ENCODE measurements at places on chromosomes 3 and 15.

DNA sequence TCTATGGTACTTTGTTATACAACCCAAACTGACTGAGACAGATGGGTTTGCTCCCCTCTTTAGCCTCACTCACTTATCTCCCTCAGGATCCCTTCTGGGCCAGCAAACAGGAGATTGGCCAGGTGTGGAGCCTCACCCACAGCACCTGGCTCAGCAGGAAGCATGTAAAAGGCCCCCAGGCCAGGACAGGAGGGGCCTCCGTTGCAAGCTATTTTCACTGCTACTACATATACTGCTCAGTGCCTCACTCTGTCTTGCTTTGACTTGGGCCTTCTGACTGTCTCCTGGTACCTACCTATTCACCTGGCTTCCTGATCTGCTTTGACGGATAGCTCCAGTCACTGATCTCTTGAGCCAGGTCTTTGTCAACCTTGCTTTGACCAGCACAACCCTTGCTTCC, 20.4 kb upstream of the TPM1 start:
- DNase-seq: no peak

DNA sequence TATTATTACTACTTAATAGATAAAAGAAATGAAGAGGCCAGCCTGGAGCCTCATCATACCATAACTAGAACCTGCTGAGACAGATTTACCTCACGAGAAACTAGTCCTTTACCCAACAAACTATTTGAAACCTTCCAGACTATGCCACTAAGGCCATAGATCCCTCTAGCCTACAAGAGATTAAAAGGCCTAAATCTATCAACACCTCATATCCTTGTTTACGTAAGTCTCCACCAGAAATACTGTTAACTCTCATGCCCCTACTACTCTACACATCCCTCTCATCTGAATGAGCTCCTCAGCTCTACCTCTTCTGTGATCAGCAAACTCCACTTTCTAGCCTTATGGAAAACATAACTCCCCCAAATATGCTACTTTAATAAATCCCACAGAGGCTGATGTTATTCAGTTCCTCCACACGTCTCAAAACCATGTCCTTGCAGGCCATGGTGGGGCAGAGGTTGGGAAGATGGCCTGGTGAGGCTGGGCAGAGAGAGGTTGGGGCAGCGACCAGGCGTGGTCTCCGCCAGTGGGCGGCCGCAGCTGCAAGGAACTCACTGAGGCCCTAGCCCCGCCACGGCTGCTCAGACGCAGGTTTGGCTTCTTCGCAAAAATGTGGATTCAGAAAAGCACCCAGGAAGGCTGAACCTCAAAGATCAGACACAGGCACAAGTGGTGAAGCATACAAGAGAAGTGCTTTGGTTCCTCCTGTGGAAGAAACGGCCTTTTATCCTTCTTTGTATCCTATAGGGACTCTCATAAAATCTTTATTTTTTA, 65.8 kb downstream of the GSK3B start:
- no peak for DNase-seq

DNA sequence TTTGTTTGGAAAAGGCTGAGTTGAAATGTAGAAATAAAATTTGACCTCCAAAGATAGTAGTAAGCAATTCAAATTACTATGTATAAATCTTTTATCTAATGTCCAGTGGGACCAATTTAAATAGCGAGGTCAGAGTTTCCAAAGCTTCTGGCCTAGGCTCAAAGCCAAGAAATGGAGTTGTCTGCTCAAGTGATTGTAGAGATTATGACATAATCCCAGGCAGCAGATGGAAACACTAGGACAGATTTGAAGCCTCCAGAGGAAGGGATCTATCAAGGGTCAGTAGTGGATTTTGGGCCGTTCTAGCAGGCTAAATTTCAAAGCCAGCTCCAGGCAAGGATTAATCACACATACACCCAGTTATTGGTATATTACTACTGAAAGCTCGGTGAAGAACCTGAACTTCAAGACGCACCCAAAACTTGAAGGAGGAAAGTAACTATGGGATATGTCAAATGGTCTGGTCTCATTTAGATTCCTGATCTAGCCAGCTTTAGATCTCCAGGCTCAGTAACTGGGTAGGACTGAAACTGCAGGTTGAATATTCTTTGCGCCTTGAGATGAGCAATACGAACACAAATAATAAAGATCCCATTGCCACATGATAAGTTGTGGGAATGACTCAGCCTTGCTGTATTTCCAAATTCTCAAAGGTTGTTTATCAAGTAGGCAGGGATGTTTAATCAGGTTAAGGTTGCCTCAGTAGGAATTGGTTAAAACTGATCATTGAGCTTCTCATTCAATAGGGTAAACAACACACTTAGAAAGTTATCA, 30.9 kb upstream of the ARRDC4 start:
- DNase-seq: no peak

- no peak for DNase-seq
These were observed 139.8 kb upstream of the PROK2 start for GRCh38 chr3:71924721-71925120.

DNA sequence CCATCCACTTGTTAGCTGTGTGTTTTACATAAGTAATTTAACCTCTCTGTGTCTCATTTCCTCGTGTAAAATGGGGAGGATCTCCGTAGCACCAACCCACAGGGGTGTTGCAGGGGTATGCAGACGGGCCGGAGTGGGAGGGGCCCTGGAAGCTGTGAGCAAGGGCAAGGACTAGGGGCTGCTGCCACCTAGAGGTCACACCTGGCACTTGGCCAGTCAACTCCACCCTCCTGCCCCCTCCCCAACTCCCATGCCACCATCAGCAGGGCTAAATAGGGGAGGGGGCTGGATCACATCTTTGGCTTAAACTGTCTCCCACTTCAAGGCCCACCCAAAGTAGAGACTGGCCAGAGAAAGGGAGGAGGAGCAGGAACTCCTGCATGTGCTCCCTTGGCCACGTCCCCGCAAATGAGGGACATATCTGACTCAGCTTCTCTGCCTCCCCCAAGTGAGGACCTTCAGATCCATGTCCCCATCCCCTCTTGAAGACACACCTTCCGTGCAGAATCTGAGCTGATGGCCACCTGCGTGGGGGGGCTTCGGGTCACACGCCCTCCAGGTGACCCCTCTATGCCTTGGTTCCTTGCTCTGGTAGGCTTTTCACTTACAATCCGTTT, 2.6 kb downstream of the CCDC9B start:
- peak; percentile 75 for DNase-seq

GRCh38 chr3:150064971-150065370, 94.3 kb upstream of the PFN2 start:
- DNase-seq: no peak

DNA sequence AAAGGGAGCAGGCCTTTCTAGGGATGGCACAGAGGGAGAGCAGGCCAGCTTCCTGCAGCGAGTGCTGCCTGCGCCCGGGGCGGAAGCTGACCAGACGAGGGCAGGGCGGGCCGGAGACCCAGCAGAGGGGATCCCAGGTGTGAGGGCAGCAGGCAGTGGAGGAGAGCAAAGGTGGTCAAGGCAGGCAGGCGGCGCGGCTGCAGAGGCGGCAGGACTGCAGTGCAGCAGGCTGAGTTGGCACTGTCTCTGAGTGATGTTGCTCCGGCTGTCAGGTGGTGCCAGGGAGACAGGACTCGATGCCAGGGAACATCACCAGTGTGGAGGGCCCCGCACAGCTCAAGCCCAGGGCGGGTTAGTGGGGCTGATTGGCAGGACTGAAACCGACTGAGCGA, 22.3 kb upstream of the PLXNA1 start:
- no peak for DNase-seq

DNA sequence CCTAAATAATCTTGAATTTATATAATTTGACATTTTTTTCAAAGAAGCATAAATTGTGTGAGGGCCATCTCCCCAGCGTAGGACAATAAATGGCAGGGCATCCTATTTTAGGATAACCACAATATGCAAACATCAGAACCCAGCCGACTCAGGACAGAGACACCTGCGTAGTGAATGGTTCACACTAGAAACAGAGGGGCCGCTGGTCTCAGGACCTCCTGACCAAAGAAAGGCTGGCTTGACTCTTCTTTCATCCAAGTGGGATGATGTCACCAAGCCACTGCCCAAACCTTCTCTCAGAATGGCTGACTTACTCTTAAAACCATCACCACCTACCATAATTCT, 162.1 kb downstream of the FOXP1 start:
- DNase-seq: no peak

- DNase-seq: no peak
These were observed 147.2 kb downstream of the STAG1 start for GRCh38 chr3:136604961-136605360.

DNA sequence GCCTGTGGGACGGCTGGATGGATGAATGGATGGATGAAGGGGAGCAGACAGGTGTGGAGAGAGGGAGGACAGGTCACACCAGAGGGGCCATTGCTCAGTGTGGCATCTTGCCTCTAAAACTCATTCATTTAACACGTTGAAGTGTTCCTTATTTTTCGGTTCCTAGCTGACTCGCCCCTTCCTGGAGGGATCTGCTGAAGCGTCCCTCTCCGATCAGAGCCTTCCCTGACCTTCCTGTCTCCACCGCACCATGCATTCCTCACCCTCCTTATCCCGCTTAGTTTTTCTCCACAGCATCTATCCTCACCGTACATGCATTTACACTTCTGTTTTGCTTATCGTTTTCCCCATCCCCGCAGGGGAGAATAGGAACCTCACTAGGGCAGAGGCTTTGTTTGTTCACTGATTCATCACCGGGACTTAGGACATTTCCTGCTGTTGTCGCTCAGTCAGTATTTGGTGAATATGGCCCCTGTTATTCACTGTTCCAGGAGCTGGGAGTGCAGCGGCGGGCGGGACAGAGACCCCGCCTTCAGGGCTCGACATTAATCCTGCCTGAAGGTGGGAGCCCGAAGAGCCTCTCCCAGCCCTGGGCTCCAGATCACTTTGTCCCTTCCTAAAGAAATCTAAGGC, 32.0 kb downstream of the FOXL2 start:
- peak; percentile 88 for DNase-seq

DNA sequence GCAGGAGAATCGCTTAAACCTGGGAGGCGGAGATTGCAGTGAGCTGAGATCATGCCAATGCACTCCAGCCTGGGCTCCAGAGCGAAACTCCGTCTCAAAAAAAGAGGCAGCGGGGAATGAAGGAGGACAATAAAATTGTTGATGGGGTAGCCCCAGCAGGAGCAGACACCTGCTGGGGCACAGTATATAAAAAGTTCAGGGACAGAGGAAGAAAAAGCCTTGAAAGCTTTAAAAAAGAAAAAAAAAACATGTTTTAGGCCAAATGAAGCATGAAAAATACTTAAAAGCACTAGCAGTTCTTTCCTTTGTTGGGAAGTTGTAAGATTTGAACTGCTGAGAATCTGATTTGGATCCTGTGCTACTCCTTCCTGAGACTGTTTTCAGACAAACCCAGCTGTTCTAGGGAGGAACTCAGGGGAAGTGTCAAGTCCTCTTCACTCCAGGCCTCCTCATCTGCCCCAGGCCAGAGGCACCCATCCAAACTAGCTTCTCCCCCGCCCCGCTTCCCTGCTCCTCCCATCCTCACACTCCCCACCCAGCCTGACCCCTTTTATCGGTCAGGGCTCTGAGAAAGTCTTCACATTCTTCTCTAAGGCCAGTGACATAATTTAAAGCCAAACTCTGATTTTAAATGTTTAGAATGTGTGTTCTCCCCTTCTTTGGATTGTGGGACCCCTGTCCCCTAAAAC, 4.9 kb downstream of the IL17RD start:
- no peak for DNase-seq

- DNase-seq: no peak
These were observed 45.9 kb upstream of the CP start for GRCh38 chr3:149267565-149267964.

- no peak for DNase-seq
These were observed 1278.0 kb upstream of the GBE1 start for GRCh38 chr3:83039422-83039821.

GRCh38 chr3:193149998-193150397, 91.0 kb upstream of the PLAAT1 start:
- DNase-seq: no peak

- DNase-seq: no peak
These were observed 153.7 kb upstream of the MEF2A start for GRCh38 chr15:99412082-99412481.

- DNase-seq: peak; percentile 66
These were observed 19.0 kb upstream of the C15orf61 start for GRCh38 chr15:67501836-67502461.

DNA sequence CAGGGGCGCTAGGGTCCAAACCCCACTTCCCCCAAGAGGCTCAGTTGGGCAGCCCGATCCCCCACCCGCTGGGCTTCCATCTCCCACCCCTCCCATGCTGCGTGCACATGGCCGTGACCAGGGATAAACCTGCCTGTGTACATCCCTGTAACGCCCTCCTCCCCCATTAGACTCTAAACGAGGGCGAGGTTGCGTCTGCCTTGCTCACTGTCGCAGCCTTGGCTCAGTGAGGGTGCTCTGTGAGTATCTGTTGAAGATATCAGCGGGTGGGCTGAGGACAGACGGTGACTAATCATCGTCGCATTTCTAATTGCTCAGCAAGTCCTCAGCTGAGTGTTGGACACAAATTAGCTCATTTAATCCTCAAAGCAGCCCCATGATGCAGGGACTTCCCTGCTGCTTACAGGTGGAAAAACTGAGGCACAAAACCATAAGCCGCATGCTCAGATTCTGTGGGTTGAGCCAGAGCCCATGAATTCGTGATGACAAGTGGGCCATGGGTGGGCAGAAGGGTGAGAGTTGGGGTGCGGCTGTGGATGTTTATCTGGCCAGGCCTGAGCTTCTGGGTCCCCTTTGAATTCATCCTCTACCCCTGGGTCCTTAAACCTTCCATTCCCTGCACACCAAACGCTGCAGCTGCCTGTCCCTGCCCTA, 26.0 kb downstream of the FBLN2 start:
- no peak for DNase-seq

DNA sequence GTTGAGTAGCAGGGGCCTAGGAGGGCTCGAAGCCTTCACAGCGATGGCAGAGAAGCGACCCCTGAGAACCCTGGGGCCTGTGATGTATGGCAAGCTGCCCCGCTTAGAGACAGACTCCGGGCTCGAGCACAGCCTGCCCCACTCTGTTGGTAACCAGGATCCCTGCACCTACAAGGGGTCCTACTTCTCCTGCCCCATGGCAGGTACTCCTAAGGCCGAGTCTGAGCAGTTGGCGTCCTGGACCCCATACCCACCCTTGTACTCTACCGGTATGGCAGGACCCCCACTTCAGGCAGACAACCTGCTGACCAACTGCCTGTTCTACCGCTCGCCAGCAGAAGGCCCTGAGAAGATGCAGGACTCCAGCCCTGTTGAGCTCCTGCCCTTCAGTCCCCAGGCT, 4.3 kb downstream of the C15orf39 start:
- DNase-seq: no peak

GRCh38 chr3:194584866-194585265, 48.4 kb downstream of the TMEM44 start:
- DNase-seq: peak; percentile 92

GRCh38 chr3:177440456-177441104, 243.3 kb upstream of the TBL1XR1 start:
- peak; percentile 13 for DNase-seq

- DNase-seq: no peak
These were observed 864 bp upstream of the NEO1 start for GRCh38 chr15:73051391-73051806.

Data from endothelial cell of umbilical vein (primary cell).